ENCODE measurements at places on chromosomes 1 and 21. TPM values are rescaled to one million over a fixed set of nuclear protein-coding genes. Genes with fewer than 3 reads are reported as not detected.

GRCh38 chr1:42931108-42931539, 27.5 kb downstream of the SLC2A1 start:
- no peak for DNase-seq

GRCh38 chr1:62529227-62529626, 68.1 kb upstream of the ANGPTL3 start:
- no peak for DNase-seq

DNA sequence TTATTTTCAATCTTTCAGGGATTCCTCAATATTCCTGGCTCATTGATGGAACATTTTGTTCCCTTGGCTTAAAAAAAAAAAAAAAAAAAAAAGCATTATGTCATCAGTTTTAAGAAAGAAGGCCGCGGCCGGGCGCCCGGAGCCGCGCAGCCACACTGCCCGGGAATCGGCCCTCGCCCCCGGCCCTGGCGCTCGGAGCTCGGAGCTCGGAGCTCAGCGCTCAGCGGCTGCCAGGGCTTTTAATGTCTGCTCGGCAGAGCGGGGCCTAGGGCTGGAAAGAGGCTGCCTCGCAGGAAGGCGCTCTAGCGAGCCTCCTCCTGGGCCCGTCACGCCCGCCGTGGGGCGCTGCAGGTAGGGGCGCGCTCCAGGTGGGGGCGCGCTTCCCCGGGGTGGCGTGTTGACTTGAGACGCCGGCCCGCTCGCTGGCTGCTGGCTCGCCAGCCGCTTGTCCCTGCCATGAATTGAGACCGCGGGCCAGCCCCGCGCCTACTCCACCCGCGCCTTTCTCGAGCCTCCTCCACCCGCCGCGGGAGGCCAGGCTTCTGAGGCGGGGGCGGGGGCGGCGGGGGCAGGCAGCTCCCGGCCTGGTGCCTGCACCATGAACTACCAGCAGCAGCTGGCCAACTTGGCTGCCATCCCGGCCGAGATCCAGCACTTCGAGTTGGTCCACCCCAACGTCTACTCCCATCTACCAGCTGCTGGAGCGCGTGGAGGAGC, 5.4 kb upstream of the TDRD5 start:
- DNase-seq = peak; percentile 72

- no peak for DNase-seq
These were observed 73.2 kb downstream of the ZC3H11B start for GRCh38 chr1:219539645-219540254.

DNA sequence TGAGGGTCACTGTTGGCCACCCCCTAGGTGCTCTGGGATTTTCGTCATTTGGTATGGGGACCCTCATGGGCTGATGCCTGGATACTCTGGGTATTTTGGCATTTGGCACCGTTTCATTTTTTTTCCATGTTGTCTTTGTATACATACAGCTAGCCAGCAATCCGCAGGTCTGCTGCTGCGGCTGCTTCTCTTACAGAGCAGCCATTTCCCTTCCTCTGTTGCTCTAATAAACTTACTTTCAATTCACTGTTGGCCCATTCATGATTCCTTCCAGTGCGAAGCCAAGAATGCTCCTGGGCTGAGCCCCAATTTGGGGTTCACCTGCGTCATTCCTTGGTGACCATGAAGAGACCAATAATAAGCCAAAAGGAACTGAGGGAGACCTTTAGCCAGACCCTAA, 21.5 kb downstream of the GON4L start:
- no peak for DNase-seq

- no peak for DNase-seq
These were observed 563 bp upstream of the TAS1R3 start for GRCh38 chr1:1330366-1331067.

DNA sequence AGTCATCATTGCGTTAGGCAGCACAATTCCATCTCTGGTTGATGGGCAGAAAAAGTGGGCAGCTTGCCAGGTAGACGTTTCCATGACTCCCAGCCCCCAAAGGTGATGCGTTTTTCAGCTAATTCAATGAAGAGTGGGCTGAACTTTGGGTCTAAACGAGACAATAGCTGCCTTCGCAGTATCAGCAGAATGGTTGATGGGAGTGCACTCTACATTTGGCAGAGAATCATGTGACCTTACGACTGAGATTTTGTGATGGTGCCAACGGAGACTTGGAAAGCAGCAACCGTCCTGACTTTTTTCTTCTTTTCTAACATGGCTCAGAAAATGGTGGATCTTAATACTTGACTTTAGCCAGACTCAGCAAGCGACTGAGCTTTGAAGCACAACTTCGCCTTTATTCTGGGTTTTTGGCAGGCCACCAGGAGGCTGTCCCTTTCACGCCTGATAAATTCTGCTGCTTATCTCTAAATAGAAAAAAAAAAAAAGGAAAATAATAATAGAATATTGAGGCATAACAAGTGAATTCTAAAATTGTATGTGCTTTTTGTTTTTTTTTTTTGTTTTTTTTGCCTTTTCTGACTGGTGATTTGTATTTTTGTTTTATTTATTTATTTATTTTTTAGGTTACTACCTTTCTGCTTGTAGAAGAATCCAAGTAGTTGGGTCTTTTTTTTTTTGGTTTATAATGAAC, 804.8 kb downstream of the USP25 start:
- peak; percentile 93 for DNase-seq

- DNase-seq = no peak
These were observed 49.5 kb downstream of the FASLG start for GRCh38 chr1:172708452-172708851.

- DNase-seq = peak; percentile 78
These were observed 145.0 kb upstream of the DUSP10 start for GRCh38 chr1:221886743-221887414.

DNA sequence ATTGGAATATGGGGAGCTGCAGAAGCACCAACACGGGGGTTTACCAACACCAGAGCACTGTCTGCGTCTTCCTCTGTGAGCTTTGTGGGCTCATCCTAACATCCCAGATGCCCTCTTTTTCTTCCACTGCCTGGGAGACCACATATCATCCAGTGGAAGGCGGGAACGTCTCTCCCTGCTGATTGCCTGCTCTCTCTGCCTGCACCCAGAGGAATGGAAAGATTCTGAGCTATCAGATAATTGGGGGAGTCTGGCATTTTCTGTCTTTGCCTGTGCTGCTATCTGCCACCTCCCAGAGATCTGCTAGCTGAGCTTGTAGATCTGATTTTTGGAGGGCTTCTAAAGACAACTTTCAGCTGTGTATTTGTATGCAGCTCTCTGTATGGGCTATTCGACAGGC, 166.2 kb upstream of the PLXNA2 start:
- DNase-seq = no peak

- DNase-seq = no peak
These were observed 50.8 kb upstream of the SLC22A15 start for GRCh38 chr1:115925467-115925866.

DNA sequence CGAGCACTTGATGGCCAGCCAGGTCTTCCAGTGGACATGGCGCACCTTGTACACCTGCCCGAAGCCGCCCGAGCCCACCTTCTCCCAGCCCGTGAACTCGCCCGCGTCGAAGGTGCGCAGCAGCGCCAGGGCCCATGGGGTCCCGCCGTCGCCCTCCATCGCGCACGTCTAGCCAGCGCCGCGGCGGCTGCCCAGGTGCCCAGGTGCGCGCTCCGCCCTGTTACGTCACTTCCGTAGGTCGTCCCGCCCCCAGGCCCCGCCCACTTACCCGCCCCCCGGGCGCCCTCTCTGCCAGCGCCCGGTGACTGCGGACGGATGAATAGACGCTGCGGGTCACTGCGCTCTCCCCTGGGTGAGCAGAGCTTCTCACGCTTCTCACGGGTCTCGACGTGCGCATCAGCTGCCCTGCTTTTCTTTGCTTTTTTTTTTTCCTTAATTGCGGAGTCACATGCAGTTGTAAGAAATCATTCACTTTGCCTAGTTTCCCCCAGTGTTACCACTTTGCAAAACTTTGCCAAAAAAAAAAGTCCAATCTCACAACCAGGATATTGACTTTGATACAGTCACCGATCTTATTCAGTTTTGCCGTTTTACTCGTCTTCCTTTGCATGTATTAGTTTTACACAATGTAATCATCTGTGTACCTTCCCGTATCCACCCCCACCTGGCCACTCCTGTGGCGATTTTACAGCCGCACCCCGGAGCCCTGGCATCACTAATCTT, at the start of gene RIPK4:
RIPK4 (minus strand) TSS at position 170 of the 723 bp plus-strand sequence; CDS start at position 159, 11 bp downstream.
- DNase-seq = no peak

- no peak for DNase-seq
These were observed 113.4 kb downstream of the SPSB1 start for GRCh38 chr1:9406111-9406510.

- no peak for DNase-seq
These were observed 221.6 kb downstream of the AKT3 start for GRCh38 chr1:243628476-243628907.

- peak; percentile 32 for DNase-seq
These were observed 12.9 kb downstream of the CRABP2 start for GRCh38 chr1:156692441-156692924.

DNA sequence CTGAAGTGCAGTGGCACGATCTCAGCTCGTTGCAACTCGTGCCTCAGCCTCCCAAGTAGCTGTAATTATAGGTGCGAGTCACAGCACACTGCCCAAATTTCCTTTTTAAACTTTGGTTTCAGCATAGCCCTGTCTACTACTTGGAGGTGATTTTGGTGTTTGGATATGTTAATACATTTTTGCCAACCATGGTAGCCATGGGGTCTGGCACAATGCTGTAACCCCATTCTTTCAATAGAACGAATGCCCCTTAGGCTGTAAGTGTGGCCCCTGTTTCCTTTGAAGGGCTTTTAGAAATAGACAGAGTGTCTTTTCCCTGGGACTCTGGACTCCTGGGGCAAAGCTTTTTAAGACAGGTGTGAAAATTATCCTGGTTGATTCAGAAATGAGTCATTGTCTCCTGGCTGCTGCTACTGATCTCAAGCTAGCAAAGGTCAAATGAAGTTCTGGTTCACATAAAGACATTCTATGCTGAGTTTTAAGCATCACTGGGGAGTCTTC, 141.1 kb upstream of the RUNX1 start:
- DNase-seq = no peak

- no peak for DNase-seq
These were observed 227.2 kb downstream of the SLC45A1 start for GRCh38 chr1:8545078-8545477.

DNA sequence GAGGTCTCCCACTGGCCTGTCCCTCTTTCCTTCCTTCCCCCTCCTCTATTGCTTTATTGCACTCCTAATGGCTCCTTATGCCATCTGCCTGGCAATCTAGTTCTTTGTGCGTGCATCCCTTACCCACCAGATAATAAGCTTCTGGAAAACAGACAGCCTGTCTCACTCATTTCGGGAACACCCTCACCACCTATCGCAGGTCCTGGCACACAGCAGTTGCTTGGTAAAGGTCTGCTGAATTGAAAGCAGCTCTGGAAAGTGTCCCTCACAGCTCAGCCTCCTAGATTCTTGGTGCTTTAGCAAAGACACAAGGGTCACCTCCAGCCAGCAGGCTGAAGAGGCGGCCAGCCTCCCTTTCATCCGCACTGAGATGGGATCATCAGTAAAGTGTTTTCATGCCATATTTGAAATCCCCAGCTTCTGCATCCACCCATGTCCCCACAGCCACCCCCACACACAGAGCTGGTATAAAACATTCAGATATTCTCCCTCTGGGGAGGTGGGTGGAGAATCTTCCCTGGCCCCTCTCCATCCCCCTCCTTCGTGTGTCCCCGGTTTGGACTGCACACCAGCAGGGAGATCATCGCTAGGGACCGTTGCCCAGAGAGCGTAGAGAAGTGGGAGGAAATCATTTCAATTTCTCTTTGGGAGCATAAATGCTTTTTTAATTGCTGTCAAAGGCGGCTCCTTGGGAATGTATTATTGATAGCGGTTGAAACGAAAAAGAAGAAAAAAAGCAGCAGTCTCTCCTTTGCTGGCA, 29.1 kb upstream of the ATP2B4 start:
- no peak for DNase-seq

Gene OR2G6
- polyA plus RNA-seq = not detected

Gene NPR1
- polyA plus RNA-seq = 26.0 TPM

Gene ANKRD34A
- 1.8 TPM for polyA plus RNA-seq

Gene OR6N1
- not detected for polyA plus RNA-seq

Gene RHBDL2
- polyA plus RNA-seq = 0.23 TPM

Gene PGBD5
- 18.5 TPM for polyA plus RNA-seq

Gene CYP4Z1
- polyA plus RNA-seq = 0.23 TPM

Gene BCAN
- 0.20 TPM for polyA plus RNA-seq

Gene LCE1C
- polyA plus RNA-seq = not detected

Gene HENMT1
- 1.7 TPM for polyA plus RNA-seq

Gene SPATA21
- 0.23 TPM for polyA plus RNA-seq

Data from right cardiac atrium (tissue), 5 donors.